Activated CD4-positive, alpha-beta T cell treated with anti-CD3 and anti-CD28 coated beads, Interleukin-2, amount 50 U/mL, for 24 hours (primary cell): ENCODE measurements at places on chromosomes 1 and 21.

- no peak for DNase-seq
Measured at GRCh38 chr1:89887270-89887669, 66.4 kb downstream of the LRRC8D start.

- DNase-seq = no peak
Measured at GRCh38 chr1:59229138-59229537, 67.8 kb upstream of the FGGY start.

GRCh38 chr1:157965584-157965983 is 27.9 kb upstream of the KIRREL1 start:
- DNase-seq = no peak

DNA sequence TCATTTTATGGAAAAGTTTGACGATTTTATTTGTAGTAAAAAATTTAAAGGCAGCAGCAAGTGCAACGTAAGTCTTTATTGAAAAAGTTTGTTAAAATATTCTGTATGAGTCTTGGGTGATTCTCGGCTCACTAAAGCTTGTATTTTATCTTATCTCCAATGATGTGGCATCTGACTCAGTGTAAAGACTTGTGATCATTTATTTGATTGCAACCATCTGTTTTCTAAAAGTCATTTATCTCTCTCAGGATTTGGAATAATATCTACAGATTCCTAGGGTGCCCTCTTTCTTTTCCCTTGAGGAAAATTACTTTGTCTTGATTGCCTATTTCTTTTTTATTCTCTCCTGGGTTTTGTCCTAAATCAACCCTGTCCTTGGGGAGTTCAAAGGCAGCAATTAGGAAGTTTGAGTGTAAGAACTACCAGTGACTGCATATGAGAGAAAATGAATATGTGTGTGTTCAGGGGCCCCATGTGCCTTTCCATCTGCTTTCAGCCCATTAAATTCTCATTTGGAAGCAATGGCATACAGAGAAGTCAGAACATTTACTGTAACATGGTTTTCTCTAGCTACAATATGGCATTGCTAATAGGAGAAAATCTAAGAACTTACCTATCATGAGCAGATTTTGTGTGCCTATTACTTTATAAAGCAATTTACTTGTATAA is 575.0 kb upstream of the CHRM3 start:
- DNase-seq = no peak

DNA sequence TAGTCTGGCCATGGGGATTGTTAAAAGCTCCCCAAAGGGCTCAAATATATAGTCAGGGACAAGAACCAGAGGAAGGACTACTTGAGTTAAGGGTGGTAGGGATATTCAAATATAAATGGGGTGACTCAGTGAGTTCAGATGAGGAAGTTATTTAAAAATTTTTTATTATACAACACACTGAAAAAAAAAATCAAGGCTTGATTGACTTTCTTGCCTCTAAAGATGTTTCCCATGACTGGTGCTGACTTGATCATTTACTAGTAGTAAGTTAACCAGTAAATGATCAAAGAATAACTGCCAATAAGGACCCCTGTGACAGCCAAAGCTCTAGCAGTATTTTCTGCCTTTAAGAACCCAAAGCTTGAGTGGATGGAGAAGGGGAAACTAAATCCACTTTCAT is 357.6 kb upstream of the NR5A2 start:
- no peak for DNase-seq

GRCh38 chr21:16047904-16048303 is 318.1 kb downstream of the USP25 start:
- no peak for DNase-seq

- no peak for DNase-seq
Measured at GRCh38 chr1:195981448-195982139, 626.6 kb downstream of the KCNT2 start.

GRCh38 chr1:205504311-205505075 is at the start of gene CDK18:
Gene CDK18 (plus strand): TSS chr1:205504669. CDS start chr1:205523168, 18,499 bp downstream.
- DNase-seq = no peak

DNA sequence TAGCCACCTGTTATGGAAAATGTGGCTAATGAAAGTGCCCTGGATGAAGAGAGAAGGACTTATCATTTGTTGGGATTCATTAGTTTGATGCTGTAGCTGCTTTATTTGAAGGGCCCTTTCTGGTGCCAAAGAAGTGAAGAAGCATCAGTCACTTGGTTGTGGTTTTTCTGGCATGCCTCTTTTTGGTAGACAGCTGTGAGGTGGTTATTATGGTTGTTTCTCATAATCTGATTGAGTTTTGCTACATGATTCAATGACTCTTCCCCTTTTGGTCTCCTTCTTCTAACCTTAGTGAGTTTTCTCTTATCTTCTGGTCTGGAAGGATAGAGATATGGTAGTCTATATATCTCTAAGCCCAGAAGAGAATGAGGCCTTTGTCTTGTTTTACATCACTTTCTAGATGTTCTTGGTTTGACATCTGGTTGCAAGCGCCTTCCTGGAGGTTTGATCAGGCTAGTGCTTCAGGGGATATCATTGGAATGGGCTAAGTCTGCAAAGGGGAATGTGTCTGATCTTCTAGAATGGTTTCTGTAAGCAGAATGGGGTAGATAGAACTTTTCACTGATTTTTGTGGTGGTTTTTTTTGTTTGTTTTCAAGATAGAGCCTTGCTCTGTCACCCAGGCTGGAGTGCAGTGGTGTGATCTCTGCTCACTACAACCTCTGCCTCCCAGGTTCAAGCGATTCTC is 26.0 kb downstream of the ARID1A start:
- DNase-seq = no peak

DNA sequence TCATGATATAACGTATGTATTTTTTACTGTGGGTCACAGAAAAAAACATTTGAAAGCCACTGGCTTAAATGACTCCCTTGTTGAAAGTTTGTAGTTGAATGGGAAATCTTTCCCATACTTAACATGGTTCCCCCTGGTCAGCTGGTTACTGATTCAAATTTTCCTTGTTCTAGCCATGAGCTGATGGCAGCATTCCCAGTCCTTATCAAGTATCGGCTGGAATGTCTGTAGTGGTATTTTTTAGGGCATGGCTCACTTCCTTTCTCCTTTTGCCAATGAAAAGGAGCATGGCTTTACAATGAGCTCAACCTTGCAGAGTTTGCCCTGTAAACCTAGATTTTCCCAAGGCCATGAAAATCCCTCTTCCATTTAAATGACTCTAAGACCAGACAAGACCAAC is 55.7 kb downstream of the GIPC2 start:
- no peak for DNase-seq

GRCh38 chr1:13898406-13898805 is 198.4 kb downstream of the PRDM2 start:
- DNase-seq = no peak
